Neural progenitor cell (in vitro differentiated cells): ENCODE measurements at places on chromosomes 4 and X. TPM values are rescaled to one million over a fixed set of nuclear protein-coding genes. Genes with fewer than 3 reads are reported as not detected.

The GPR82 gene
- total RNA-seq = not detected in 2 replicates

The POU3F4 gene
- not detected in 2 replicates for total RNA-seq

The SHROOM3 gene
- 36.6 and 52.7 TPM in 2 replicates for total RNA-seq

The EDNRA gene
- 2.9 and 3.4 TPM in 2 replicates for total RNA-seq

The SPRY1 gene
- total RNA-seq = 35.9 and 50.8 TPM in 2 replicates

The KIF4A gene
- 63.6 and 77.6 TPM in 2 replicates for total RNA-seq

The HELQ gene
- total RNA-seq = 10.8 and 15.3 TPM in 2 replicates

The SOWAHB gene
- 0.06 and 0.11 TPM in 2 replicates for total RNA-seq

The PRIMPOL gene
- 22.4 and 46.6 TPM in 2 replicates for total RNA-seq

The ASB12 gene
- total RNA-seq = 0.19 TPM in 1 of 2 replicates, not detected in the other

The GLRA3 gene
- not detected in 2 replicates for total RNA-seq

The PABPC1L2A gene
- total RNA-seq = 0.77 TPM in 1 of 2 replicates, not detected in the other

The CUL4B gene
- total RNA-seq = 56.5 and 95.2 TPM in 2 replicates

The CPE gene
- total RNA-seq = 43.6 and 47.4 TPM in 2 replicates
